ENCODE measurements at places on chromosomes 7 and 10.

GRCh38 chr7:25884265-25884828 lies 267.7 kb upstream of the NFE2L3 start:
- no peak for DNase-seq

GRCh38 chr10:121313119-121313875 lies 284.9 kb downstream of the FGFR2 start:
- no peak for DNase-seq

GRCh38 chr10:107899075-107899474 lies 734.6 kb upstream of the SORCS1 start:
- DNase-seq = no peak

DNA sequence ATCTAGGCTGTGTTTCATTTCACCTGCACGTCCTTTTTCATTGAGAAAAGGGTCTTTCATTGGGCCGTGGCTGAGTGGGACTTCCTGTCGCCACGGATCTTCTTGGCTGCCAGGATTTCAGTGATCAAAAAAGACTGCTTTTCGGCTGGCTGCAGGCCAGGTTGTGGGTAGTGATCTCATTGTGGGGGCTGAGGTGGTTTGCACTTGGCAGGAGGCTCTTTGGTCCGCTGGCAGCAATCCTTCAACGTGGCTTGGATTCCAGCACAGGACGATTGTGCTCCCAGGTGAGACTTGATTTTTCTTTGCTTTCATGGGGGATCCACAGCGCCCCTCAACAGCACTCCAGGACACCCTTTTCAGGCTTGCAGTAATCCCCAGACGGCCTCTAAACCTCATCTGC lies 29.0 kb upstream of the ZNF273 start:
- DNase-seq = no peak

- DNase-seq = peak; percentile 59
These were observed 67.8 kb upstream of the PDCD4 start for GRCh38 chr10:110803830-110804338.

DNA sequence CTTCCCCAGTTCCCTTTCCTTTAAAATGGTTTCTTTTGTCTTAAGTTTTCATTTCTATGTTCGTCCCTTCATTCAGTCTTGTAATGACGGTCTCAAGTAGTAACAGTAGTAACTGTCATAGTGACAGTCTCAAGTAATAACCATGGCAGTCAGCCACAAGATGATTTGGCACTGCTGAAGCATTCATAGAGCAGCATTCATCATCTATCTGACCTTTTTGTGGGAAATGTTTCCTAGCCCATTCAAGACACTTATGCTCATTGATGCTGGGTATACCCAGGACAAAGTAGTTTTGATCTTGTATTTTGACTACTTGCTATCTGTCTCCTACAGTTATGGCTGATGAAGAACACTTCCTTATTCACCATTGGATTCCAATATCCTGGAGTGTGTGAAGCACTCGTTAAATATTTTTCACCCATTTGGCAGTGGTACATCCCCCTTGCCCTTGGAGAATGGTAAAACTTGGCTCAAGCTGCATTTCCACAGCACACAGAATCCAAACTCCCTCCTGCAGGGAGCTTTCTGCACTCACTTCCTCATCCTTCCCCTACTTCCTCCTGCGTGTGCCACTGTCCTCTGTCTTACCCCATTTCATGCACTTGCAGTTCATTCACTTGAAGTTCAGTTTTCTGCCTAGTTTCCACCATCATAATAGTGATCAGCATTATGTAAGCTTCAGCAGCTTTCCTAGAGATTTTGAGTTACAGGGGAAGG lies 19.0 kb downstream of the GIMAP4 start:
- DNase-seq = peak; percentile 49

- DNase-seq = peak; percentile 84
These were observed 190.4 kb downstream of the DGKI start for GRCh38 chr7:137656227-137656849.

- DNase-seq = peak; percentile 60
These were observed 47.1 kb downstream of the NT5C2 start for GRCh38 chr10:103145860-103146466.

GRCh38 chr10:14325325-14325955 lies 5.3 kb downstream of the FRMD4A start:
- peak; percentile 84 for DNase-seq

DNA sequence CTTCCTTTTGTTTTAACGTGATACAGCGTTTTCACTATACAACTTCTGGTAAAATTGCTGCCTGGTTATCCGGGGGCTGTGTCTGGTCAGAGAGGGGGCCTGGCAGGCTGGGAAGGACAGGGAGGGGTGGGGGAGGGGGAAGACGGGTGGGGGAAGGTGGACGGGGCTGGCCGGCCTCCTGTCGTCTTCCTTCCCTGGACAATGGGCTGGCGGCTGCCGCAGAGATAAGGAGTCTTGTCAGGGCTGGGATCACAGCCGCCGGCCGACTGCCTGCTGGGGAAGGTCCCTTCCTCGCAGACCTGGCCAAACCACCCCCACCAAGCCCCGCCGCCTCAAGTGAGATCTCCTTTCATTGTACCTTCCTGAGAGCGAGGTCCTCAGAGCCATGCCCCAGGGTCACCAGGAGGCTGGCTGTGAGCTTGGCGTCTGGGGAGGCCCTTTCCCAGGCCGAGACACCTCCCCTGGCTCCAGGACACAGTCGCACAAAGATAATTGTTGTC lies 151.2 kb upstream of the TNRC18 start:
- DNase-seq = no peak

DNA sequence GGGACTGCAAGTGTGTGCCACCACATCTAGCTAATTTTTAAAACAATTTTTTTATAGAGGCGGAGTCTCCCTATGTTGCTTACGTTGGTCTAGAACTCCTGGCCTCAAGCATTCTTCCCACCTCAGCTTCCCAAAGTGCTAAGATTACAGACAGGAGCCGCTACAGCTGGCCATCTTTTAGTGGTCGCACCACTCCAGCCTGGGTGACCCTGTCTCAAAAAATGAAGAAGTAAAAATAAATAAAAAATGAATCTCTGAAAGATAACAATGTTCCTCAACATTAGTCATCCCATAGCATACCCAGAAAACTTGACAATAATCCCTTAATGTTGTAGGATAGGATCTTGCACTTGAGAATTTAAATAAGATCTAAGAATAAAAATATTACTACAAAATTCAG lies 18.2 kb downstream of the WBP1L start:
- DNase-seq = no peak

GRCh38 chr7:94621120-94621519 lies 34.8 kb downstream of the SGCE start:
- no peak for DNase-seq

- DNase-seq = no peak
These were observed 307.9 kb downstream of the SNX13 start for GRCh38 chr7:17632384-17632783.

- peak; percentile 8 for DNase-seq
These were observed 44.5 kb downstream of the ICA1 start for GRCh38 chr7:8217200-8218068.

GRCh38 chr7:24411226-24411625 lies 127.2 kb downstream of the NPY start:
- no peak for DNase-seq

DNA sequence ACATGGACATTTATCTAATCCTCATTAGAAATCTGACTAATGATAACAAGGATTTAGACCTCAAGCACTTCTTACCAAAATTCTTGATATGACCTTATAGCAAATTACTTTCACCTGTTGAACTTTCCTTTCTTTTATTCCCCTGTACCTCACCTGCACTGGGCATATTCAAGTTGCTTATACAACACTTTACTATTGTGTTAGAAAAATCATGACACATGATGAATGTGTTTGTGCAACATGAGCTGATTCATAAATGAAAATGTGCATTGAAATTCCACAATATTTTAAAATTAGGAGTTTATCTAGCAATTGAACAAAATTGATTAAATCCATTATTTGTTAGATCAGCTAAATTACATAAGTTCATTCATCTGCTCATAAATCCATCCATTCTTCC lies 160.6 kb downstream of the CFTR start:
- no peak for DNase-seq

DNA sequence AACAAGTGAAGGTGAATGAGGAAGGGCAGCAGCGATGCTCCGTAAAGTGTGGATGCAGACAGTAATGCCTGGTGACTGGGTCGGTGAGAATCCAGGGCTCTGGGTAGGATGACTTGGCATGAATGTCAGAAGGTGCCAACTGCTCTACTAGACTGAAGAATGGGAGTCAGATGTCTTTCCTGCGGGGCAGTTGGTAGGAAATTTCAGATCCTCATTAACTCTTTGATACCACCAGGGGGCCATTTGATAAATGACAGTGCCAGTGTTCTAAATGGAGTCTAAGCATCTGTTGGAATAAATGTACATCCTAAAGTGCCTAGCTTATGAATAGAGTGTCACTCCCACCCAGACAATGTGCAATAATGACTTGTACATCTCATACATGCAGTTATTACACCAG lies 462.0 kb downstream of the GRM8 start:
- DNase-seq = no peak
